Neural progenitor cell (in vitro differentiated cells): ENCODE measurements at places on chromosomes 2 and 18. TPM values are rescaled to one million over a fixed set of nuclear protein-coding genes. Genes with fewer than 3 reads are reported as not detected.

DNA sequence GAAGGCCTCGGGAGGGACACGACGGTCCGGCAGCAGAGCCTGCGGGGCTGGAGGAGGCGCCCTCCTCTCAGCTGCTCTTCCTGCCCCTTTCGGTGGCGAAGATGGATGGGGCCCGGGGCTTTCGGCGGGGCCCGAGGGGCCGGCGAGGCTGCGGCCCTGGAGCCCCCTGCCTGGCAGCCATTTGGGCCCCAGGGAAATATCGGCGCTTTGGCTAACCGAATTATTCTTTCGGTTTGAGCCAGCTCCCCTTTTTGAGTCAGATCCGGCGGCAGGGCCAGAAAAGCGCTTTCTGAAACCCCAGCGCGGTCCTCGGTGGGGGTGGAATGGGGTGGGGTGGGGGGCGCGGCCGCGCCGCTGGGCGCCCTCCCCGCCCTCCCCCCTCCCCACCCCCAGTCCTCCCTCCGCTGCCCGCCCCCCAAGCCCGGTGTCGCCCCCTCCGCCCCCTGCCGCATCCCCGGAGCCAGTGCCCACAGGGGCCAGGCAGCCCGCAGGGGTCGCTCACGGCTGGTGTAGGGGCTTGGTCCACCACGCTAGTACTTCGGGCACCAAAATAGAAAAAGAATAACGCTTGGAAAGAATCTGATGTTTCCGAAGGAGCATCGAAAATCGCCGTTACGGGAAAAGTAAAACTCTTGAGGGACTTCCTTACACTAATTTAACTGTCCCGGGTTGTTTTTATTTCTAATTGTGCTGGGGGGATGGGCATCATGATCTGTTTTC lies 9.1 kb upstream of the ARID5A start:
- H3K4me3 ChIP-seq, result peak overlapping the region; percentile 53
- H3K27ac ChIP-seq, result no peak overlapping the region
- peaks cover 9% of the 10 kb centered on the region for H3K4me1 ChIP-seq

NAT8 gene
- not detected in 2 replicates for total RNA-seq

DNA sequence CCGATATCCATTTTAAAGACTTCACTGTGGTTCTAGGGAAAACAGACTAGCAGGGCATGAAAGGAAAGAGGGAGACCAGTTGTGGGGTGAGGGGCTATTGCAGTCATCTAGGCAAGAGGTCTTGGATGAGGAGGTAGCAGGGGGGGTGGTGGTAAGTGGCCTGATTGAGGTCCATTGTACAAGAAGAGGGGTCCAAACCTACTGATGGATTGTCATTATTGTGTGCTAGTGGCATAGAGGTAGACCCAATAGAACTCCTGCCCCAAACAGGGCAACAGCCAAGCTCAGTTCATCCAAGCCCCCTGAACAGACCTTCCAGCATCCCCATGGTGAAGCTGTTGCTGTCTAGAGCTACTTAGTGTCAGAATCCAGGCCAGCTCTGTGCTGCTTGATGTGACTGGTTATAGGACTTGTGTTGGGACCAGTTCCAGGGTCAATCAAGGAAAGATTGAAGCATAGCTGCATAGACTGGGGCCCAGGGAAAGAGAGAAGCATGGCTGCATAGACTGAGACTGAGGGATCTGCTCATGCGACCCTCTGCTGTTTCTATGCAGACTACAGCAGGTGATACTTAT lies 7.0 kb downstream of the ASAP2 start:
- no peaks in the 10 kb centered on the region for H3K27me3 ChIP-seq
- peaks cover 7% of the 10 kb centered on the region for H3K4me1 ChIP-seq
- DNase-seq, result no peak

- H3K27me3 ChIP-seq, result no peaks in the 10 kb centered on the region
- no peaks in the 10 kb centered on the region for H3K4me1 ChIP-seq
- DNase-seq, result no peak
- H3K4me3 ChIP-seq, result no peak overlapping the region
- H3K27ac ChIP-seq, result no peak overlapping the region
- H3K36me3 ChIP-seq, result no peaks in the 10 kb centered on the region
These were observed 35.1 kb downstream of the NLRC4 start for GRCh38 chr2:32229635-32230034.

DNA sequence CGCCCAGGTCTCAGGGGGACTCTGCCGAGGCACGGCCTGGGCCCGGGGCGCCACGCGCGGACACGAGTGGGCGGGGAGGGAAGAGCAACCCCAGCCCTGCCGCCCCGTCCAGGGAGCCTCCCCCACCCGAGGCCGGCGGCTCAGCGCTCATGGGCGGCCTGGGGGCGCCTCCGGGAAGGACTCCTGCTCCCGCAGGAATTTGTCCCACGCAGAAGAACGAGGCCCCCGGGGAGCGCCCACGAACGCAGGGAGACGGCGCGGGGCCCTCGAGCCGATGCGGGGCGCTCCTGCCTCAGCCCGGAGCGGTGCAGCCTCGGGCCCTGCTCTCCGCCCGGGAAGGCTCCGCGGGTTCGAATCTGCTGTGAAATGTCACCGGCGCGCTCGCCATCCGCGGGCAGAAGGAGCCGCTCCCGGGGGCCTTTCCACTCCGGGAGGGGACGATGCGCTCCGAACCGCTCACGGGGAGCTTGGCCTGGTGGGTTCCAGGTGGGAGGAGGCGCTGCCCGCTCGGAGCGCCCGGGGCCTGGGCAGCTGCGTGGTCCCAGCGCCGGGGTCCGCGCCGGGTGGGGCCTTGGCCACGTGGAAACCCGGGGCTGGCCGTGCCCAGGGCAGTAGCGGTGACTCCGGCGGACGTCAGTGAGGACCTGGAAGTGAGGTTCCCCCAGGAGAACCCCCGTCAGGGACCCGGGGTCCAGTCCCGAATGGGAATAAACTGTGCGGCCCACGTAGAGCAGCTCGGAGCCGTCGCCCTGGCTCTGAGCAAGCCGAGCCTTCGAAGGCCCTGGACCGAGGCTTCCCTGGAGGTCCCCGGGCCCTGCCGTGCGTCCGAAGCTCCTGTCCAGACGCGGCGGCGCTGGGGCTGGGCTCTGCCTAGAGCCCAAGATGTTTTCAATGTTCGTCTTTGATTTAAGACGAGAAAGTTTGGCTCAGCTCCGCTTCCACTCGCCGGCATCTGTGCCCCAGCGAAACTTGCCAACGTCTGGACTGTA lies 41.4 kb upstream of the CTDP1 start:
- no peaks in the 10 kb centered on the region for H3K4me1 ChIP-seq
- no peak for DNase-seq
- no peak overlapping the region for H3K4me3 ChIP-seq
- H3K27me3 ChIP-seq, result peaks cover 13% of the 10 kb centered on the region
- H3K27ac ChIP-seq, result no peak overlapping the region

LOXHD1 gene
- total RNA-seq, result not detected in 2 replicates

TYW5 gene
- 17.1 and 25.0 TPM in 2 replicates for total RNA-seq

CHRND gene
- total RNA-seq, result 0.19 TPM in 1 of 2 replicates, not detected in the other

UGT1A6 gene
- not detected in 2 replicates for total RNA-seq

GKN2 gene
- not detected in 2 replicates for total RNA-seq

- no peak overlapping the region for H3K4me3 ChIP-seq
- H3K27ac ChIP-seq, result no peak overlapping the region
- no peak for DNase-seq
- no peaks in the 10 kb centered on the region for H3K4me1 ChIP-seq
These were observed 32.1 kb downstream of the PLEKHM3 start for GRCh38 chr2:207993151-207993763.

TIA1 gene
- total RNA-seq, result 348 and 539 TPM in 2 replicates

- peaks cover 11% of the 10 kb centered on the region for H3K4me1 ChIP-seq
- no peaks in the 10 kb centered on the region for H3K27me3 ChIP-seq
- DNase-seq, result peak; percentile 18
- no peak overlapping the region for H3K27ac ChIP-seq
These were observed 28.4 kb upstream of the SUCLG1 start for GRCh38 chr2:84487298-84487996.

GRCh38 chr2:135637456-135638087 lies 104.1 kb upstream of the UBXN4 start:
- peaks cover 7% of the 10 kb centered on the region for H3K4me1 ChIP-seq
- peaks cover 27% of the 10 kb centered on the region for H3K36me3 ChIP-seq
- DNase-seq, result no peak
- H3K27me3 ChIP-seq, result no peaks in the 10 kb centered on the region

DNA sequence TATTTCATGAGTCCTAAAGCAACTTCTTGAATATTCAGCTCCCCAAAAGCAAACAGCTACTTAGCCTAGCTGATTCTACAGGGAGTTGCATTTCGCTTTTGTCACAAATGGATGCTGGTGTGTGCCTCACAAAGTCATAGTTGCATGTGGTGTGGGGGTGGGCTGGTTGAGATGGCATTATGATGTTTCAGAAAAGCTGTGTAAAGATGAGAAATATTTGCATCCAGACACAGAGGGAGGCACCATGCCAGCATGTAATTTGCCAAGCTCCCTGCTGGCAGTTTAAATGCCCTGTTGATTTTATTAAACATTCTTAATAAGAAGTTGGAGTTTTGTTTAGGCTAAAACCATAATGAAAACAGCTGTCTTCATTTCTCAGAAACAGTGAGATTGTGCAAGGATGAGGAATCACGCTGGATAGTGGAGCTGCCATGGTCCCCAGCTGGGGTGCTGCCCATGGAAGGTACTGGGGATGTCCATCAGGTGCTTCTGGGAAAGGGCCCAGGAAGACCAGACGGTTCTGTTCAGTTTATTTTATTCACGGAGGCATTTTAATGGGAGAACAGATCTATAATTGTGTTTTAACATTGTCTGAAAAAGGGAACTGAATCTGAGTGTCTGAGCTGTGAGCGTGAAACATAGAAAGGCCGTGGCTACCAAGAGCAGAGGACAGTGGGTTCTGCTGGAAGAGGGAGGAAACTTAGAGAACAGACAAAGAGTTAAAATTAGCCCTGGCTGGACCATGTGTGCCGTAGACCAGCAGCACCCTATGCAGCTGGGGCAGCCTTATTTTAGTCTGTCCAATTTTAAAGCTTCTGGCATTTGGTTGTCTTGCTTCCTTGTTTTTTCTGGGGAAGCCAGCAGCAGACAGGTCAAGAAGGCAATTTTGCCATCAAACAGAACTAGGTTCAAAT lies 177.1 kb downstream of the FAM210A start:
- no peaks in the 10 kb centered on the region for H3K36me3 ChIP-seq
- no peaks in the 10 kb centered on the region for H3K4me1 ChIP-seq
- no peak overlapping the region for H3K4me3 ChIP-seq
- no peak overlapping the region for H3K27ac ChIP-seq
- no peaks in the 10 kb centered on the region for H3K27me3 ChIP-seq

GRCh38 chr18:67281746-67282145 lies 234.8 kb downstream of the DSEL start:
- no peak for DNase-seq
- no peak overlapping the region for H3K4me3 ChIP-seq
- H3K27me3 ChIP-seq, result no peaks in the 10 kb centered on the region
- H3K36me3 ChIP-seq, result no peaks in the 10 kb centered on the region

DNA sequence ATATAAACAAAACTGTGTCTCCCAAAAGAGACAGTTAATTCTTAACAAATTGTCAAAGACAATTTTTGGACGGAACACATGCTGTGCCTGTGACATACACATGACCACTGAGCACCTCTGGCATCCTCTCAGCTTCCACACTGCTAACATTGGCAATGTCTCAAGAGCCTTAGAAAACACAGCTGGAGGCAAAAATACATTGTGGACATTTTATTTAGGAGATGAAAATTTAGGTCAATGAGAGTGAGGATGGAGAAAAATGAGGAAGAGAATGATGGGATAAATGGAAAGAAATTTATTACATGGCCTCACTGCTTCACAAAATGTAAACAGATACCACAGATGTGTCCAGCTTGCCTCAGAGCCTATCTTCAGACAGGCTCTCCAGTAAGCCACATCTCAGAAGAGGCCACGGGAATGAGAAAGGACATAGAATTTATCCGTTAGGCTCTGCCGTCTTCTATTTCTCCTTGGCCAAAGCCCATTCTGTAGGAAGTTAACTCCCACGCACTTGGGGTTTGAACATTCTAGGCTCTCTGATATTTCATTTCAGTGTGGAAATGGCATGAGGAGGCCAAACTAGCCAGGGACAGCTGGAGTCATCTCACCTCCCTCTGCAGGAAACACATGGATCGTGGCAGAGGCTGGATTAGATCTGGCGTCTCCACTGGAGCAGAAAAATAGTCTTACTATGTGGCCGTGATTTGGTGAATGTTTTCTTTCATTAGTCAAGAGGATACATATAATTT lies 519.4 kb upstream of the DSEL start:
- no peaks in the 10 kb centered on the region for H3K27me3 ChIP-seq
- H3K36me3 ChIP-seq, result no peaks in the 10 kb centered on the region
- no peak for DNase-seq

KHK gene
- total RNA-seq, result 3.3 and 5.0 TPM in 2 replicates

ATIC gene
- 23.9 and 43.2 TPM in 2 replicates for total RNA-seq

DNA sequence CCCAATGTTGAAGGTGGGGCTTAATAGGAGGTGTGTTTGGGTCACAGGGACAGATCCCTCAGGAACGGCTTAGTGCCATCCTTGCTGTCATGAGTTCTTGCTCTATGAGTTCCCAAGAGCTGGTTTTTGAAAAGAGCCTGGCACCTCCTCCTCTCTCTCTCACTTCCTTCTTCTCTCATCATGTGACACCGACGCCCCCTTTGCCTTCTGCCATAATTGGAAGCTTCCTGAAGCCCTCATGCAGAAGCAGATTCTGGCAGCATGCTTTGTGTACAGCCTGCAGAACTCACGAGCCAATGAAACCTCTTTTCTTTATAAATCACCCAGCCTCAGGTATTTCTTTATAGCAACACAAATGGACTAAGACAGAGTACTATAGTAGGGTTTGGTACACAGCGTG lies 100.4 kb upstream of the SH3BP4 start:
- no peak overlapping the region for H3K4me3 ChIP-seq
- H3K4me1 ChIP-seq, result peaks cover 12% of the 10 kb centered on the region
- no peak overlapping the region for H3K27ac ChIP-seq
- H3K36me3 ChIP-seq, result no peaks in the 10 kb centered on the region

DNA sequence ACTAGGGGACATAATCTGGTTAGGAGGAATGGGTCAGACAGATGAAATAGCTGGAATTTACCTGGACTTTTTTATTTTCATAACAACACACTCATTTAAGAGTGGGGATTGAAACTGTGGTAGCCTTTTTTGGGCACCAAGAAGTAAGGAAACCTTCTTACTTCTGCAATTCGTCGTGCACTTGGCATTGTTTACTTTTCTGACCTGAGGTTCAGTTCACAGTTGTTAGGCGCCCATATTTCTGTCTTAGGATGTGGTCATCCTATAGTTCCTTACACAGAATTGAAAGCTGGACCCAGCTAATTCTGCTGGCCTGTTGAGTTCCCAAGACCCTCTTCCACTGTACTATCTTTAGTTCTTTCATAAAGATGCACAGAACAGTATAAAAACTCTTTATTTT lies 72.9 kb downstream of the TMX3 start:
- no peak overlapping the region for H3K4me3 ChIP-seq
- no peaks in the 10 kb centered on the region for H3K4me1 ChIP-seq
- no peaks in the 10 kb centered on the region for H3K27me3 ChIP-seq
- H3K36me3 ChIP-seq, result no peaks in the 10 kb centered on the region

GRCh38 chr18:23151414-23152099 lies 16.3 kb downstream of the CABLES1 start:
- H3K27ac ChIP-seq, result no peak overlapping the region
- no peak for DNase-seq
- no peak overlapping the region for H3K4me3 ChIP-seq
- H3K36me3 ChIP-seq, result no peaks in the 10 kb centered on the region
- no peaks in the 10 kb centered on the region for H3K27me3 ChIP-seq
